ENCODE measurements at places on chromosomes 12 and 14.

DNA sequence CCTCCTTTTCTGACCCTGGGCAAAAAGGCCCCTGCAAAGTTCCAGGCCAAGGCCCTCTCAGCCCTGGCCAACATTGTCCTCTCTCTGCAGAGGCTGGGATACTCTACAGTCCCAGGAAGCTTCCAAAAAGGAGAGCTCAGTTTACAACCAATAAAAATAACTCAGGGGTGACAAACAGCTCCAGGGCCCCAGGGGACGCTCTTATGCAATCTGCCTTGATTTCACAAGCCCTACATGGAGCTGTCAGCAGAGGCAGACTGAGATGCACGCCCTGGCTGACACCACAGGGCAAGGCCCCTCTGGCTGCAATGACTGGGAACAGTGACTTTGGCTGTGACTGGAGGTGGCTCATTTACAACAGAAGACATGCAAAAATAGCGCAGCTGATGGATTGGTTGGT, 129.0 kb upstream of the MED13L start:
- peak; percentile 77 for DNase-seq

DNA sequence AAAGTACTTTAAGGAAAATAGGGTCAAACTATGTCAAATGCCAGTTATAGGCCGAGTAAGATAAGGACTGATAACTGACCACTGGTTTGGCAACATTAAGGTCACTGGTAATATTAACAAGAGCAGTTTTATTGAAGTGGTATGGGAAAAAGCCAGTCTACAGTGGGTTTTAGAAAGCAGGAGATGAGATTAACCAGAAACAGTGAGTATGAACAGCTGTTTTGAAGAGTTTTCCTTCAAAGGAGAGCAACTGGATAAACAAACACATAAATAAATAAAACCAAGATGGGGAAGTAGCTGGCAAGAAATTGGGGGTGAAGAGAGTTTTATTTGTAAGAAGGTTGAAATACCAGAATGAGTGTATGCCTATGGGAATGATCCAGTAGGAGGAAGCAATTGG, 30.3 kb downstream of the KITLG start:
- DNase-seq: no peak

DNA sequence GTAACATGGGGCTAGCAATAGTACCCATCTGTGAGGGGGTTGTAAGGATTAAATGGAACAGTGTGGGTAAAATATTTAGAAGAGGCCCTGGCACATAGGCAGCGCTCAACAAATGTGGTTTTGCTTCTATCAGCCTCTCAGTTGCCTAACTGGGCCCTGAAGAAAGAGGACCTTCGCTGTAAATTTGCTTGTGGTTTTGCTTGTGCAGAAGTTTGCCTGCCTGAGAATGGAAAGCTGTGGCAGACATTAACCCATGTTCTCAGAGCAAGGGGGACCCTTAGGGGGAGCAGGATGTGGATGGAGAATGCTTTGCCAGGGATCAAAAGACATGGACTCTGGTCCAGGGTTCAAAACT, 160.1 kb downstream of the BRMS1L start:
- no peak for DNase-seq

DNA sequence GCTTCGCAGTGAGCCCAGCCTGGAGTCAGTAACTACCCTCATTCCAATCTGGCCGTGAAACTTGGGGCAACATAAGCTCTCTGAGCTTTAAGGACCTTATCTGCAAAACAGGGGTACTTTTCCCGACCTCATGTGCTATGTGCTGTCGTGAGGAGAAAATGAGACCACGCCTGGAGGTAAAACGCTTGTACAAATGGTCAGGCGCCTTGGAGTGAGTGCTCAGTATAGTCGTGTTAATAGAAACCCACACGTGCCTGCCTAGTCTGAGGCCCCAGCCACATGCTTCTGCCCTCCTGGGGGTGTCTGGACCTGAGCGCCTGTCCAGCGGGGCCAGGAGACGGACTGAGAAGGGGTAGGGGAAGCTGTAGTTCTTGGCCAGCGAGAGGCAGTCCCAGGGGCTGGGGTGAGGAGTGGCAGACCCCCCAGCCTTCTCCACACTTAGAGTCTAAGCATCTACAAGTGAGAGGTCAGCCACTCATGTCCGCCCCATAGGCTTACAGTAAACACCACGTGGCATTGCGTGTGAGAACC, 4.9 kb downstream of the AQP5 start:
- DNase-seq: no peak

DNA sequence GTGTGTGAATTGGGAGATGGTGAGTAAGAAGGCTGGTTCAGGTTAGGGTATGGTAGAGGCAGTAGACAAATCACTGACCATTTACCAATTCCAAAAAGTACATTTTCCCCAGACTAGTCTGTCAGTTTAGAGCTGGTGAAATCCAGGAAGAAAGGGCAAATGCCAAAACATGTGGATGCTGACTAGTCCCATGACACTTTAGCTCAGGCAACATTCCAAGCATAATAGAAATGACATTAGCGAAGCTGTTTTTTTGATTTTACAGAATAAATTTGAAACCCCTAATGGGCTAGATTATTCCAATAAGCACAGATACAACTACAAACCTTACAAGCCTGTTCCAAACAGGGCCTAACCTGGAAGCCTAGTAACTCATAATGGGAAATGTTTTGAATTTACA, 884.2 kb downstream of the FLRT2 start:
- no peak for DNase-seq

- no peak for DNase-seq
Measured at GRCh38 chr14:93267149-93267711, 60.2 kb downstream of the UBR7 start.

- no peak for DNase-seq
Measured at GRCh38 chr12:7431993-7432685, 11.8 kb downstream of the CD163L1 start.

DNA sequence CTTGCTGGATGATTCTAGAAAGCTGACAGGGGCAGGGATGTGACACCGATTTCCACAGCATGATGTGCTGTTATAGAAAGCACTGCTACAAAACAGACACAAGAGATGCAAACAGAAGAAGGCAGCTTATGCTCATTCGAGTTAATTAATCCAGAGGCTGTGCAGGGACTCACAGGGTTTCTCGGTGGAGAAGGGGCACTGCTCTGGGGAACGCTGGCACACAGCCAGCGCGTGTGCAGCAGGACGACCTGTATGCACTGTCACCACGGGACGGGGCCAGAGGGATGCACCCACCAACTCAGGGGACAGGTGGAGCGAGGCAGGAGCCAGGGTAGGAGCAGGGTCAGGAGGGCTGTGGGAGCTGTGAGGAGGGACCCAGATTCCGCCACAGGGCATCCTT, 143.5 kb downstream of the RIMBP2 start:
- DNase-seq: no peak

DNA sequence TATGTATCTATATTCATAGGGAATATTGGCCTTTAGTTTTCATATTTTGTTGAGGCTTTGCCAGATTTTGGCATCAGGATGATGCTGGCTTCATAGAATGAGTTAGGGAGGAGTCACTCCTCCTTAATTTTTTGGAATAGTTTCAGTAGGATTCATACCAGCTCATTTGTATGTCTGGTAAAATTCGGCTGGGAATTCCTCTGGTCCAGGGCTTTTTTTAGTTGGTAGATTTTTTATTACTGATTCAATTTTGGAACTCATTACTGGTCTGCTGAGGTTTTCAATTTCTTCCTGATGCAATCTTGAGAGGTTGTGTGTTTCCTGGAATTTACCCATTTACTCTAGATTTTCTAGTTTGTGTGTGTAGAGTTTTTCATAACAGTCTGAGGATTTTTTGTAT, 175.2 kb downstream of the EPS8 start:
- peak; percentile 90 for DNase-seq

- peak; percentile 41 for DNase-seq
Measured at GRCh38 chr12:57772429-57773322, at the start of gene EEF1AKMT3. Gene EEF1AKMT3, plus strand, starts transcription at chr12:57772614. Its CDS starts 111 bp downstream, at chr12:57772725.

DNA sequence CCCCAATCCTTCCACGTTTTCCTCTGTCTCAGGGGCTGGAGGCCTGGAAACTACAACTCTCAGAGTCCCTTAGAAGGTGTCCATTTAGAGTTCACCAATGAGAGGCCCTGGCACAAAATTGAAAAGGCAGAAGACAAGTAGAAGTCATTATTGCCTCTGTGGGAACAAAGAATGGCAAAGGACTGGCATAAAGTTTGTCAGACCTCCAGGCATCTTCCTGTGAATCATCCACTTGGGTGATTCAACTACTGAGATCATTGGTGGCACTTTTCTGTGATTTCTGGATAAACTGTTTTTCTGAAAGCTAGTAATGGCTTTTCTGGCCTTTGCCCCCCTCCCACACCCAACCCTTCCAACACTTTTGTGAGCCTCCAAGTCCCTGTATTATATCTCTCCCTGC, 42.6 kb upstream of the C12orf42 start:
- DNase-seq: no peak

DNA sequence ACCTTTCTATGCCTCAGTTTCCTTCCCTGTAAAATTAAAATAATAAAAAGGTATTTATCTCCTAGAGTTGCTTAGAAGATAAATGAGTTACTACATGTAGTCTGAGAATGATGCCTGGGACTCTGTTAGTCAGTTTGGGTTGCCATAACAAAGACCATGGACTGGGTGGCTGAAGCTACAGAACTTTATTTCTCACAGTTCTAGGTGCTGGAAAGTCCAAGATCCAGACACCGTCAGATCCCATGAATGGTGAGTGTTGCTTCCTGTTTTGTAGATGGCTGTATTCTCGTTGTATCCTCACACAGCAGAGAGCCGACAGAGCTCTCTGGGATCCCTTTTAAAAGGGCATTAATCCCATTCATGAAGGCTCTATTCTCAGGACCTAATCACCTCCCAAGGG, 64.0 kb upstream of the LTA4H start:
- DNase-seq: no peak

DNA sequence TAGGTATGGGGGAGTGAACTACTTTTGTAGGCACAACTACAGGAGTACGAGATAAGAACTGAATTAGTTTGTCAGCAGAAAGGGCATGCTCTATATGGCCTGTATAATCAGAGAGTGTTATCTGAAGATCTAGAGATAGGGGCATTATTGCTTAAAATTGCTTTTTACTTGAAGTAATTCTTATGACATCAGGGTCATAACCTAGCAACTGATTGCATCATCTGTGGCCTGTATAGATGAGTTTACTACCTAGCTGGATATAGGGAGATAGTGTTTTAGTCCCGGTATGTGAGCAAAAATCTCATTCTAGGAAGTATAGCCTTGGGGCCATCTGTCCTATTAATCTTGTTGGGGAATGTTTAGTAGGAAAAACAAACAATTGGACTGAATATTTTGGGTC, 142.7 kb downstream of the TMEM117 start:
- no peak for DNase-seq

DNA sequence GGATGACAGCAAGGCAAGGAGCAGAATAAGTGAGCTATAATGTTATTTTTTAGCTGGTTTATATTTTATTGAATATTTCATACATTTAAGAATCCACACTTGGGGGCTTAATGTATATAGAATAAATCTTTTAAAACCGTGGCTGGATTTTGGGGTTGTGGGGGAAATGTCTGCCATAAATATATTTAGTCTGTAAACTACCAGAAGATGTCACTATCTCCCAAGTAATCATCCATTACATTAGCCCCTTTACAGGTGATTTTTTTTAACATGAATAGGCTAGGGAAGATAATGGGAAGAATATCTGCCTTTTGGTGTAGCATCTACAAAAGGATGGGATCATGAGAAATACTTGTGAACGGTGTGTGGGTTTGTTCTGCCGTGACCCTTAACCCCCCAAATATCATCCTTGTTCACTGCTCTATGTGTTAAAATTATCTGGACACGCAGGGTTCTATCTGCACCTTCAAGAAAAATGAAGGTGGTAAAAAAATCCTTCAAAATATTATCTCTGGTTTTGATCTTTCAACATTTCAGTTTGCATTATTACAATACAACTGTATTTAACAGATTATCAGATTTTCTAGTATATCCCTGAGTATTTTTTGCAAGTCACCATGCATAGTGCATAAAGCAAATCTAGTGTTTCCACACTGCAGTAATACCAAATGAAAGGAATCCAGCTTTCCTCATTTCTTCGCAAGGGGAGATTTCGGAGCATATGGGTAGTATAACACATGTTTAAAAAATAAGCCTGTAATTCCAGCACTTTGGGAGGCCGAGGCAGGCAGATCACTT, 8.0 kb upstream of the SLC17A8 start:
- peak; percentile 29 for DNase-seq

- DNase-seq: no peak
Measured at GRCh38 chr12:98401427-98401826, 114.0 kb upstream of the TMPO start.

- no peak for DNase-seq
Measured at GRCh38 chr12:6763380-6763779, 2.8 kb upstream of the PTMS start.

- no peak for DNase-seq
Measured at GRCh38 chr12:22533155-22533554, 11.2 kb downstream of the C2CD5 start.

GRCh38 chr14:91755570-91756295, 23.8 kb upstream of the CATSPERB start:
- peak; percentile 28 for DNase-seq

DNA sequence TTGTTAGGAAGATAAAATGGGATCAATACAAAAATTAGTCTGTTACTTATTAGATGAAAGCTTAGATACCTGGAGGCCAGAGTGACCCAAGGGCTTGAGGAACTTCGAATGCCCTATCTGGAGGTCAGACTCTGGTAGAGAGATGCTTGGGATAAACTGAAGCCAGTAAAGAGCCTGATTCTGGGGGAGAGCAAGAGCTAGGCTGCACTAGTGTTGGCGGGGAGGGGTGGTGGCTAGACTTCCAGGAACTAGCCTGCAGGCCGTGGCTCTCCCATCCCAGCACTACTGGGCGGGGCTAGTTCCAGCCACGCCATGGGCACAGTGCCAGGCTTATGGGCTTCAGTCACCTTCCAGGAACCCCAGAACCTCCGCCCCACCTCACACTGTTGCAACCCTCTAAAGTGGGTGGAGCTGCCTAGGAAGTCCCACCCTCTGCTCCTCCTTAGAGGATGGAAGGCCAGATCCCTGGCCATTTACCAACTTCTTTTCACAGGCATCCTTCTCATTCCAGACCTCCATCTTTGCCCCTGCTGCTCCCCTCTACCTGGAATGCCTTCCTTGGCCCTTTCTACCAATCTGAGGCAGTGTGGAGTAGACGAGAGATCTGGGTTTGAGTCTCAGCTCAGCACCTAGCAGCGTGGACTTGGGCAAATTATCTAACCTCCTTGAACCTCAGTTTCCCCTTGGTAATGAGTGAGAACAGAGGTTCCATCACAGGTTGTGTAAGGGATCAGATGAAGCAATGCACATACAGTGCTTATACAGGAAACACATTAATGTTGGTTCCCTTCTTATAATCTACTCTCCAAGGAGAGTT, 6.3 kb upstream of the NFE2 start:
- DNase-seq: peak; percentile 50

DNA sequence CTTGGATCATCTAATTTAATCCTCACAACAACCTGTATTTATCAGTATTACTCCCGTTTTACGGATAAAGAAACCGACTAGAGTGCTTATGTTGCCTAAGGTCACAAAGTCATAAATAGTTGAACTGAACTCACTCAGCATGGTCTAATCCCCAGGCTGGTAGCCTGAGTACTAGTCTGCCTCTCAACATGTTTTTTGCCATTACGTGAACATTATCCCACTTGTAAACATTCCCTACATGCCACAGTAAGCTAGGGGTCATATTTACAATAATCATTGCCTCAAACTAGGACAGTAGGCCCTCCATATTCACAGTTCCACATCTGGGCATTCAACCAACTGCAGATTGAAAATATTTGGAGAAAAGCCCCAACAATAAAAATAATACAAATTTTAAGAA, 12.1 kb downstream of the SNRPF start:
- no peak for DNase-seq
